Stimulated activated CD4-positive, alpha-beta T cell treated with anti-CD3 and anti-CD28 coated beads, Interleukin-15, amount 100 ng/mL, for 24 hours (primary cell): ENCODE measurements at places on chromosomes 6 and 20.
A peak's percentile ranks its signal among the peaks of the same experiment; 100 is the strongest.

GRCh38 chr20:61295682-61296628 lies 43.9 kb downstream of the CDH4 start:
- DNase-seq = no peak

- no peak for DNase-seq
Measured at GRCh38 chr20:37479266-37479665, 41.8 kb upstream of the NNAT start.

- no peak for DNase-seq
Measured at GRCh38 chr6:22024973-22025467, 271.8 kb downstream of the PRL start.

DNA sequence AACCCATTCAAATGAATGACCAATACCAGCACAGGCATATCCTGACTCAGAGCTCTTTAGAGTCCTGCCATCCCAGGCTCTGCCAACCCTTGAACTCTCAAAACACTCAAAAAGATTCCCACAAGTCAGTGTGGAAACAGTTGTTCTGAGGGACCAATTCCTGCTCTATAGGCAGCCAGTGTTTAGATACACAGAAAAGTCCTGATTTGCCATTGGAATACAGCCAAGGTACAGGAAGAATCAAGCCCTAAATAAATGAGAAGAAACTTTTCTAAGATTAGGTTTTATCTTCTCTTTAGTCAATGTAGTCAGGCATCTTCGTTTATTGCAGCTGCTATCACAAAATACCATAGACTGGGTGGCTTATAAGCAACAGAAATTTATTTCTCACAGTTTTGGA lies 626.8 kb upstream of the ARID1B start:
- DNase-seq = no peak

GRCh38 chr6:142857233-142857761 lies 87.7 kb downstream of the HIVEP2 start:
- no peak for DNase-seq

- DNase-seq = no peak
Measured at GRCh38 chr6:166514196-166514595, 72.3 kb downstream of the RAMACL start.

GRCh38 chr6:111823831-111824607 lies 49.2 kb downstream of the FYN start:
- no peak for DNase-seq

GRCh38 chr6:108123946-108124345 lies 41.9 kb upstream of the NR2E1 start:
- no peak for DNase-seq

DNA sequence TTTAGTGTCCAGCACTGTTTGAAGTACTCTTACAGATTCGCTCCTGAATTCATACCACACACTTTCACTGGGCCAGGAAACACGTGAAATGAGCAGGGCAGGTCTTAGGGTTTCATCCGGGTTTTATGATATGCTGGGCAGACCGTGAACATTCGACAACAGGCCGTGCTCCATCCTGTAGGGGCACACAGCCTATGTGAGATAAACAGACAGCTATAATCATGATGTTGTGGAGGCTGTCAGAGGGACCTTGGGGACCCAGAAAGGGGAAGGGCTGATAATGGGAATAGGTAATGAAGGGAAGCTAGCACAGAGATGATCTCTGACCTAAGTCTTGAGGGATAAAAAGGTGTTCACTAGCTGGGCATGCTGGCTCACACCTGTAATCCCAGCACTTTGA lies 110.4 kb downstream of the RIN2 start:
- DNase-seq = no peak

- no peak for DNase-seq
Measured at GRCh38 chr6:144161975-144162374, 11.7 kb downstream of the STX11 start.

- no peak for DNase-seq
Measured at GRCh38 chr20:38065764-38066375, 32.3 kb downstream of the RPRD1B start.

GRCh38 chr6:7390226-7390878 lies 744 bp downstream of the RIOK1 start:
- no peak for DNase-seq

DNA sequence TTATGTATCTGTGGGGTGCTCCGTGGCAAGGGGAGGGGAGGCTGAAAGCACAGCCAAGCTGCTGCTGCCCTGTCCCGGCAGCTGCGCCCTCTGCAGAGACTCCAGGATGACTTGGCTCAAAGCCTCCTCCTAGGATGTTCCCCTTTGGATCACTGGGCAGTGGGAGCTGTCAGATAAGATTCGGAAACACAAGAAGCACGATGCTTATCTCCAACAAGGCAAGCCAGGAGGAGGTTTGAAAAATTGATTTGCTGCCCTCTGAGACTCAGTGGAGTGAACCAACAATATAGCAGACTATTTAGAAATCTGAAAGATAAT lies 776.4 kb downstream of the C6orf118 start:
- no peak for DNase-seq

DNA sequence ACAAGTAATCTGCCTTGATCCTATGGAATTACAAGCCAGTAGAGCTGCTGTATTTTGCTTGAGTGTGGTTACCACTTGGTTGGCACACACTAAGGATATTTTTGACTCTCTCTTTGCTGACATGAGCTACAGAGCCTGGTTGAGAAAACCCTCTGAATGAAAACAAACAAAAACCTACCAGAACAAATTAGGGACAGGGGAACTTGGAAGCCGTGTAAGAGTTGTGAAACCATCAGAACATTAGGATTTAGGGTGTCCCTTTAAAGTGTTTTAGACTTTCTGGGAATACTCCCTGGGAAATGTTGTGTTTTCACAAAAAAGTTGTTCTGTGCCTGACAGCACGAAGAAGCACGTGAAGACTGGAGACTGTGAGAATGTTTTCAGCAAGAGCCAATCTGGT lies 20.5 kb upstream of the PDE7B start:
- no peak for DNase-seq

DNA sequence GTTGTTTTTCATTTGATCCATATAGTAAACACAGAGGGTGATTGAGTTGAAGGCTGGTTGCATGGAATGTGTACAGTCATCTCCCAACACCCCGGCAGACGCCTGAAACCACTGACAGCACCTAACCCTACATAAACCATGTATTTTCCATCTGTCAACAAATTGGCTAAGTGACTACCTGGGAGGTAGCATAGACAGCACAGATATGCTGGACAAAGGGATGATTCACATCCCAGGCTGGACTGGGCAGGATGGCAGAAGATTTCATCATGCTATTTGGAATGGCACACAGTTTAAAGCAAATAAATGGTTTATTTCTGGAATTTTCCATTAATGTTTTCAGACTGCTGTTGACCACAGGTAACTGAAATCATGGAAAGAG lies 4.4 kb upstream of the VIP start:
- DNase-seq = no peak

- no peak for DNase-seq
Measured at GRCh38 chr20:32056708-32057483, 4.9 kb downstream of the HCK start.

- no peak for DNase-seq
Measured at GRCh38 chr20:22536956-22537756, 47.2 kb downstream of the FOXA2 start.

- DNase-seq = peak; percentile 58
Measured at GRCh38 chr6:33277663-33278391, 904 bp downstream of the B3GALT4 start.

GRCh38 chr6:169895926-169896761 lies 144.7 kb downstream of the ERMARD start:
- no peak for DNase-seq

DNA sequence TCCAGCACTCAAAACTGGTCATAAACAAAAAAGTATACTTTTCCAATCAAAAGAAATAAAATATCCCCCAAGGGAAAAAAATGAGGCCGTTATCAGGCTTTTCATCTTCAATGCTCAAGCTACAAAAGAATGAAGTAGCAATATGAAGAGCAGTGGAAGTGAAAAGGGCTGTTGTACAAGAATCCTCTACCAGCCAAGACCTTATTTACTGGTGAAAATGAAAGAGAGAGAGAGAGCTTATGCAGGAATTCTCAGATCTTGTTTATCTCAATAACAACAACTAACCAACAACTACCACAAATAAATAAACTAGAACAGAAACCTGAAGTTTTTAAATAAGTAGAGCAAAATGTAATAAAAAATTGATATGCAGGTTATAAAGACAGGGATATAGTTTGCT lies 400.6 kb downstream of the HDGFL1 start:
- no peak for DNase-seq

DNA sequence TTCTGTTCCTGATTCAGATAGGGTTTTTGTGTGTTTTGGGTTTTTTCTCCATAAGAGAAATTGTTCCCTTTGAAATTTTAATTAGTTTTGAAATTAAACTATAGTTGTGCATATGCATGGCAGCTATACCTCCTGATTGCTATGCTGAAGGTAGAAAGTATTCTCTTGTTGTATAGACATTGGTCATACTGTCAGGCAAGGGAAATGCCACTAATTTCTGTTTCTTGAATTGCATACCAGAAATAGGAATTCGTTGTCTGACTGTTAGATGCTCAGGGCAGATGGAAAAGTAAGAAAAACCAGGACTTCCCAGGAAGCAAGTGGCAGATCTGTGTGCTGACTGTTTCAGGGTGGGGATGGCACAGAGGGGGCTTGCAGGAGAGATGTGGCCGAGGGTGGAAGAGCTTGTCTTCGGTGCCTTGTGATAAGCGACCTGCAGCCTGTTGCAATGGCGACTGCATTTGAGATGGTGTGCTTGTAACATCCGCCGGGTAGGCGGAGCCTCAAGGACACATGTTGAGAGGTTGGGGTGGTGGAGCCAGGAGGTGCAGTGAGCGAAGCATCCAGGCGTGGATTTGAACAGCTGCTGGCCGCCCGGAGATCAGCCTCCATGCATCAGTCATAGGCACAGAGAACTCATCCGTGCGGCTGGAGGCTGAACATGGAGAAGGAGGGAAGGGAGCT lies 42.8 kb downstream of the RREB1 start:
- no peak for DNase-seq

DNA sequence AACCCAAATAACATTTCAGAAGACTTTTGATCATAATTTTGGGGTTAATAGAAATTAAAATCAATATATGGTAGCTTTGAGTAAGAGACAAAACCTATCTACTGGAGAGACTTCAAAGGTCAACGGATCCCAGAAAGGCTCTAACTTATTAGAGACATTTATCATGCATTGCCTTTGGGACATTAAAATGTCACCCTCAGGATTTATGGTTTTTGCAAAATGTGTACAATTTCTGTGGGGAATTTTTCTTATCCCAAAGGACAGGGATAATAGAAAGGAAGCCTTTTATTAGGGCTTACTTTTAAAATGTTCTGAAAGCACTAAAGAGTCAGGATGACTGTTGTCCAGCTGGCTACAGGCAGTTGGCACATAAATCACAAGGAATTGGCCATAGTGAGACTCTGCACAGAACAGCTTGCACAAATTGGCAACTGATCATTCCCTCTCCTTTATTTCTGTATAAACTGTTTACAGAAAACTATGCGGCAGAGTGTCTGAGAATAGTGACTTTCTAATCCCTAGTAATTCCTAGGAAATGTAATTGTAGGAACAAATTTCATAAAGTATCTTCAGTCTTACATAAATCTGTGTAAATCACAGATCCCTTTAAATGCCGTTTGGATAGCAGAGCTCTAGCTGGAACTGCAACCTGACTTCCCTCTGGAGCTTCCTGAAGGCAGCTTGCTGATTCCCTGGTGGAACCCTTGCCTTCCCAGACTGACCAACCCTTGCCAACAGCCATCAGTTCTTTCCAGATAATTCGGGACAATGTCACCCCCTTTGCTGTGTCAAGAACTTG lies 201.1 kb upstream of the PREP start:
- no peak for DNase-seq

- no peak for DNase-seq
Measured at GRCh38 chr20:8568075-8568474, 436.0 kb downstream of the PLCB1 start.

DNA sequence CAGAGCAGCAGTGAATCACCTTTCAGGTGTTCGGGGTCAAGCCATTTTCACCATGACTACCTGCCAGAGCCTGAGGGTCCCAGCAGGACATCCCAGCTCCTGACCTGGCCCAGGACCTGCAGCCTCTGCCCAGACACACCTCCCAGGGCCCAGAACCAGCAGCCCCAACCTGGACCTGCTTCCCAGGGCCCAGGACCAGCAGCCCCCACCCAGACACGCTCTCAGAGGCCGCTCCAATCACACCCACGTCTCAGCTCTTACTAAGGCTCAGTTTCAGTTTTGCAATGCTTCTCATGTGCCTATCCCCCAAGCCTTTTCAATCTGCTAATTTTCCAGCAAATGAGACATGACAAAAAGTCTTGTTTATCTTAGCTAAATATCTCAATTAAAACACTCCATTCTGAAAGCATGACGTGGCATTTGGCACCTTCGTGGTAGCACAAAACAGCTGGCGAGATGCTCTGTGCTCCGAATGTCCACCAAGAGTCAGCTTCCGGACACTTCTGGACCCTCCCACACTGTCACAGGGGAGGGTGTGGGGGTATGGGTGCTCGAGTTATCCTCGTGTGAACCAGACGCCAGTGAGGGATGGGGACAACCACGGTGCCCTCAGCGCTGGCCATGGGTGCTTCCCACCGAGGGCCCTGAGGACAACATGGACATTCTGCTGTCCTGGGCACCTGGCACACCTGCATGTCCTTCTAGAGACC lies 253.2 kb downstream of the DLL1 start:
- no peak for DNase-seq

GRCh38 chr6:79796197-79796596 lies 151.2 kb downstream of the ELOVL4 start:
- DNase-seq = no peak

DNA sequence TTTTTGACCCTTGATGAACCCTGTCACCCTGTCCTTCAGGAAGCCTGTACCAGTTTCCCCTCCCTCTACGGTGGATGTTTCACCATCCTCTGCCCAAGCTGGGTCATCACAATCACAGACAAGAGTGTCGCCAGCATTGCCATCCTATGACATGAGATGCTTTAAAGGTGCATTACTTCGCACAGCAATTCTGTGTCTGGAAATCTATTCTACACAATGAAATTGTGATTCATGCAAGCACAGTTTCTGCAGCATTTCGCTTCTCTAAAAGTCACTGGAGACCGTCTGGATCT lies 2.5 kb upstream of the ULBP2 start:
- no peak for DNase-seq

GRCh38 chr20:24816431-24816830 lies 132.6 kb upstream of the CST7 start:
- DNase-seq = no peak

GRCh38 chr20:37280403-37280802 lies 9.1 kb upstream of the MANBAL start:
- DNase-seq = no peak
